Activated T-cell treated with anti-CD3 and anti-CD28 coated beads, Interleukin-2, amount 50 U/mL, for 72 hours (primary cell): ENCODE measurements at places on chromosomes 5 and 9.

GRCh38 chr5:176597417-176598389, 12.3 kb downstream of the GPRIN1 start:
- DNase-seq = no peak

DNA sequence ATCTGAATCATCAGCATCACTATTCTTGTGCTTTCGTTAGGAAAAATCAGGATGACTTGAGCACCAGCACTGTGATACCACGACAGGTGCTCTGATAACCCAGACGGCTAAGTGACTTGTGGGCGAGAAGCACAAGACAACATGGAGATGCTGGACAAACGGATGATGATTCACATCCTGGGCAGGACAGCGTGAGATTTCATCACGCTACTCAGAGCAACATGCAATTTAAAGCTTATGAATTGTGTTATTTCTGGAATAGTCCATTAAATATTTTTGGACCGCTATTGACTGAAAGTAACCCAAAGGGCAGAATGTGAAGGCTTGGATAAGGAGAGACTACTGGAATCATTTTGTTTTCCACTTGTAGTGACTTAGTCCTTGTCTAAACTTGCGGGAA, 114.8 kb upstream of the DAPK1 start:
- no peak for DNase-seq

DNA sequence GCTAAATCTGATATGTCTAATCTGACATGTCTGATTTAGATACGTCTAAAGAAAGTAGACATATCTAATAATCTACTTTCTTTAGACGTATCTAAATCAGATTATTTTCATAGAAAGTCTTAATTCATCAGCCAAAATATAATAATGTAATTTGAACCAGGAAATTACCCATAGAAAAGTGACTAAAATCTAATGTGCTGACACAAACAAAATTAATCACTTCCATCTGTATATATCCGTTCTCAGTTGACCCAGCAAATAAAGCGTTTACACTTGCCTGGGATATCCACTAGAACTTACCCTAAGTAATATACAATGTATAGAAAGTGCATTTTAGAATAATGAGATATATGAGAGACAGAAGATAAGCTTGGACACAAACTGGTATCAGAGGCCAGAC, 56.7 kb downstream of the TTLL11 start:
- DNase-seq = no peak

DNA sequence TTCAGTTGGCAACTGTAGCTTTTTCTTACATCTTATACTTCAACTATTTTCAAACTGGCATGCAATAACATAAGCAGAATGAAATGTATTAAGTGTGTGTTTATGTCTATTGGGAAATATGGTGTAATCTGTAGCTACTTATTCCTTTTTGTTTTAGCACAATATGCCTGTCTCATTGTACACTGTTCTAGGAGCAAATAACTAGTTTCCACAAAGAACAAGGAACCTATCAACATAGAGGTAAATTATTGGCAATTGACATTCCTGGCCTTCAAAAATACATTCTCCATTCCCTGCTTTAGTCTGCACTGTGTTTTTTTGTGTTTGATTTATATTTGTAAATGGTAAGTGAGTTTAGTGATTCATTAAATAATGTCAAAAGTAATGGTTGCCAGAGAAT, 75.7 kb downstream of the FBXL7 start:
- DNase-seq = no peak

DNA sequence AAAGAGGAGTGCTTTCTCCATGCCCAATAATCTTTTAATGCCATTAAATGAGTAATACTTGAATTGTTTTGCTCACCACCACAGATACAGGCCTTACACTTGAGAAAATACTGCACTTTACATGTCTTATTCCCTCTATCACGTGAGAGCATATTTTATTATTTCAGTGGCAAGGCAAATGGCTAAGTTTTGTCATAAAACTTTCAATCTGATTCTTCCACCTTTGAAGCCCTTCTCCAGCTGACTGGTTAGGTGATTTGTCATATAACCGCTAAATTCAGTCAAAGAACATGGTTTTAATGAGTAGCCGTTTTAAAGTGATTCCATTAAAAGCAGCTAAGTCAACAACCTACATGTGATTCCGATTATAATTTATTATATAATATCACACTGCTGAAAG, 43.8 kb downstream of the FAT2 start:
- no peak for DNase-seq

- DNase-seq = no peak
These were observed 1105.8 kb upstream of the SEMA6A start for GRCh38 chr5:117680426-117680825.

- DNase-seq = no peak
These were observed at the start of gene SPINK4 for GRCh38 chr9:33239921-33240320. Gene SPINK4, plus strand, starts transcription at chr9:33240167. Its CDS starts 42 bp downstream, at chr9:33240209.

GRCh38 chr5:178077751-178078150, 35.6 kb upstream of the N4BP3 start:
- DNase-seq = no peak

DNA sequence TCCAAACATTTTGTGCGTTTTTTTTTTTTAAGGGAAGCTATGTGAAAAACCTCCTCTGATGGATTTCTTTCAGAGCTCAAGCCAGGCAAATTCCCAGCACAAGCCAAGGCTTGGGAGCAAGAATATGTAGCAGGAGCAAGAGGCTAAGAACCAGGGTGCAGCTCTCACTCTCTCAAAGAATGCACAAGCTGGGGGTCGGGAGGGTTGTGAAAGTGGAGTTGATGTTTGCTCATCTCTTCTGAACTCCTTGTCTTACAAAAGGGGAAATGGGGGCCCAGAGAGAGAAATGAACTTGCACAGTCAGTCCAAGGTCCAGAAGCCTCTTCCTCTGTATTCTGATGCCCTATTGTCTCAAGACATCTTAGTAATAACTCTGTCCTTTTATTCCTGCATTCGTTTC, 7.7 kb upstream of the TRAF1 start:
- DNase-seq = no peak

- no peak for DNase-seq
These were observed 102.2 kb downstream of the SNX18 start for GRCh38 chr5:54619731-54620130.

DNA sequence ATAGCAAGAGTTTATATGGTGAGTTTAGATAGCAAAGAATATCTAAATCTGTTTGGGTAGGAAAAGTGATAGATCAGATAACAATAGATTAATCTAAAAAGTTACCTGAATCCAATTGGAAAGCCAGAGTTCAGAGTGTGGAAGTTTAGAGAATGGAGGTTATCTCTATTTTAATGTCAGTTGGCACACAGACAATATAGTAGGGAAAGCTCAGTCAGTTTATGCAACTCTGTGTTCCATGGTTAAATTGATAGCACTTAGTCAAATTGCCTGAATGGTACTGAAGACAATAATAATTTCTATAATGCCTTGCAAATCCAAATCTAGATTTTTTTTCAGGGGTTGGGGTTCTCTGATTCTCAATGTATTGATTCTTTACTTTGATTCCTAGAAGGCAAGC, 77.0 kb downstream of the ARHGEF28 start:
- DNase-seq = no peak

DNA sequence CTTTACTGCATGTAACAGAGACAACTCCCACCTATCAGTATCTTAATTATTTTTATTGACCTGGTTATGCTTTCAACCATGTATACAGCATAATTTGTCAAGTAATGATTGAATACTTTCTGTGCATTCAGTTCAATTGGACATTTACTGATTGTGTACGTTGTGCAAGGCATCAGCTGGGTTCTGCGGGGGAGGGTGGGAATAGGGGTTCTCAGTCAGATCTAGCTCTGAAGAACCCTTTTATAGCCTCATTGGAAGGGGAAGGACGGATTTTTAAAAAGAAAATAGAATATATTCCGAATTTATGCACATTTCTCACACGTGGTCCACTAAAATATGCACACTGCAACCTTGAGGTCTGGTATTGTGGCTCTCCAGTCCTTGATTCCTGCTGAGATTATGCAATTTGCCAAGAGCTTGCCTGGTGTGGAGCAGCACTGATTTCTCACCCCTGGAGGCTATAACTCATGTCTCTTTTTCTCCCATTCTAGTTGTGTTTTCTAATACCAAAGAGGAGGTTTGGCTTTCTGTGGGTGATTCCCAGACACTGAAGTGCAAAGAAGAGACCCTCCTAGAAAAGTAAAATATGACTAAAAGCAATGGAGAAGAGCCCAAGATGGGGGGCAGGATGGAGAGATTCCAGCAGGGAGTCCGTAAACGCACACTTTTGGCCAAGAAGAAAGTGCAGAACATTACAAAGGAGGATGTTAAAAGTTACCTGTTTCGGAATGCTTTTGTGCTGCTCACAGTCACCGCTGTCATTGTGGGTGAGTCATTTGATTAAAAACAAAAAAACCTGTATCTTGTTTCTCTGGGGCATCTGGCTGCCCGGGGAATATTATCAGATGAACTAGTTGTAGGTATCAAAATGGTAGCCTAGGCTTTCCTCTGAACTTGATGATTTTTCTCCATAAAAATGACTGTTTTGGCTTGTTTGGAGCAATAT, 1.7 kb downstream of the SLC1A3 start:
- no peak for DNase-seq
